MCF 10A (cell line): ENCODE measurements at places on chromosomes 16 and 17.
A peak's percentile ranks its signal among the peaks of the same experiment; 100 is the strongest.

GRCh38 chr17:48547808-48548522, 3.1 kb upstream of the HOXB2 start:
- H3K4me1 ChIP-seq, result no peaks in the 10 kb centered on the region
- DNase-seq, result no peak
- no peaks in the 10 kb centered on the region for H3K27me3 ChIP-seq
- H3K27ac ChIP-seq, result no peak overlapping the region
- no peak overlapping the region for H3K4me3 ChIP-seq
- H3K36me3 ChIP-seq, result no peaks in the 10 kb centered on the region

- H3K27ac ChIP-seq, result no peak overlapping the region
- no peaks in the 10 kb centered on the region for H3K4me1 ChIP-seq
- H3K27me3 ChIP-seq, result no peaks in the 10 kb centered on the region
- DNase-seq, result no peak
- H3K36me3 ChIP-seq, result no peaks in the 10 kb centered on the region
- no peak overlapping the region for H3K4me3 ChIP-seq
Observed at GRCh38 chr17:55121268-55121667, 143.5 kb upstream of the HLF start.

GRCh38 chr17:4708436-4708835, 2.0 kb upstream of the ARRB2 start:
- no peaks in the 10 kb centered on the region for H3K27me3 ChIP-seq
- H3K4me1 ChIP-seq, result peaks cover 11% of the 10 kb centered on the region
- no peak overlapping the region for H3K4me3 ChIP-seq
- H3K27ac ChIP-seq, result no peak overlapping the region
- DNase-seq, result peak; percentile 24

- no peak overlapping the region for H3K27ac ChIP-seq
- H3K27me3 ChIP-seq, result no peaks in the 10 kb centered on the region
- peak overlapping the region; percentile 69 for H3K4me3 ChIP-seq
- H3K36me3 ChIP-seq, result peaks cover 7% of the 10 kb centered on the region
- no peak for DNase-seq
Observed at GRCh38 chr17:39925282-39926134, 1.9 kb downstream of the ORMDL3 start.

DNA sequence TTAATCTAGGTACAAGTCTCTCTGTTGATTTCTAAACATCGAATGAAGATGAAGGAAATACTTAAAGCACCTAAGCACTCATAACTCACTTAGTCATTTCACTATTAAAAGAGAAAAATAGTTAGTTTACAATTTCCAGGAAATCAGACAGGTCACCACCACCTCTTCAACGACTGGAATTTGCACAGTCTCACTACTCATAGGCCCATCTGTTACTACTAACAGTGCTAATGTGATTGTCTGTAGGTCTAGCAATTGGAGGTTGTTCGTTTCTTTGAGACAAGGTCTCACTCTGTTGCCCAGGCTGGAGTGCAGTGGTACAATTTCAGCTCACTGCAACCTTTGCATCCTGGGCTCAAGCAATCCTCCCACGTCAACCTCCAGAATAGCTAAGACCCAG, 444.6 kb downstream of the MAF start:
- H3K4me1 ChIP-seq, result no peaks in the 10 kb centered on the region
- DNase-seq, result no peak
- H3K27ac ChIP-seq, result no peak overlapping the region
- H3K36me3 ChIP-seq, result no peaks in the 10 kb centered on the region
- no peak overlapping the region for H3K4me3 ChIP-seq

DNA sequence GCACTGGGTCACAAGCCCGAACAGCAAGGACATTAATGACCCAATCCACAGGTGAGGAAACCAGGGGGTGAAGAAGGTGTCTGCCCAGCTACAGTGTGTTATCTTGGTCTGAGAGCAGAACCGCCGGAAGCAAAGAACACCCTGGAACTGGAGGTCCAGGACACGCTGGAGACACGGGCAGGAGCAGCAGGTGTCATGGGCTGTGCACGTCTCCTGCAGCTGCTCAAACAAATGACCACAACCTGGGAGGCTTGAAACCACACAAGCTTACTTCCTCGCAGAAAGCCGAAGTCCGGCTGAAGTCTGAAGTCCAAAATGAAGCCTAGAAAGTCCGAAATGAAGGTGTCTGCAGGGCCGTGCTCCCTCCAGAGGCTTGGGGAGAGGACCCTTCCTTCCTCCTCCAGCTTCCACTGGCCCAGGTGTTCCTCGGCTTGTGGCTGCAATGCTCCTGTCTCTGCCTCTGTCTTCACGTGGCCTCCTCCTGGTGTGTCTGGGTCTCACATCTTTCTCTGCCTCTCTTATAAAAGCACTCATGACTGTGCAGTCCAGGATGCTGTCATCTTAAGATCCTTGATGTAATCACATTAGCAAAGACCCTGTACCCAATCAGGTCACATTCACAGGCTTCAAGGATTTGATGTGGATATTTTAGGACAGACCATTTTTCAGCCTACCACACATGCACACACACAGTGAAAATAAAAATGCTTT, 351.2 kb downstream of the C16orf95 start:
- H3K36me3 ChIP-seq, result no peaks in the 10 kb centered on the region
- peaks cover 15% of the 10 kb centered on the region for H3K27me3 ChIP-seq
- no peak overlapping the region for H3K4me3 ChIP-seq
- peaks cover under 1% of the 10 kb centered on the region for H3K4me1 ChIP-seq
- no peak for DNase-seq

- H3K36me3 ChIP-seq, result peaks cover 31% of the 10 kb centered on the region
- DNase-seq, result no peak
- no peak overlapping the region for H3K27ac ChIP-seq
- no peaks in the 10 kb centered on the region for H3K27me3 ChIP-seq
- H3K4me3 ChIP-seq, result no peak overlapping the region
Observed at GRCh38 chr16:30447512-30448226, 2.0 kb upstream of the SEPHS2 start.
